ENCODE measurements at places on chromosomes 2 and 18. TPM values are rescaled to one million over a fixed set of nuclear protein-coding genes. Genes with fewer than 3 reads are reported as not detected.
A peak's percentile ranks its signal among the peaks of the same experiment; 100 is the strongest.

DNA sequence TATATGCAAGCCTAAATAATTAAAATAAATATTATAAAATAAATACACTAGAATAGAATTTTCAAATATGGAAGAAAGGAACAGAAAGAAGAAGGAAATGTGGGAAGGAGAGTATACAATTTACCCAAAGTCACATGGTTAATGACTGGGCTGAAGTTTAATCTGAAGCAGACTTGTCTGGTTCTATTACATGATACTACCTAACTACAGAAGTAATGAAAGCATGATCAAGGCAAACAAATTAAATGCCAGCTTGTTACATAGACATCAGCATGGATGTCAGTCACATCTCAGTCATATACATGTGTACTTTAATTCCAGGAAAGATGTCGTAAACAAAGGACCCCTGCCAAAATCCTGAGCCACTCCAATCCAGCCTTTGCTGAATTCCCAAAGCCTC lies 1060.8 kb downstream of the CNTNAP5 start:
- no peak for DNase-seq

GRCh38 chr2:240426845-240427721 lies 8.4 kb upstream of the GPC1 start:
- peak; percentile 34 for DNase-seq

TUBA4B gene
- total RNA-seq = not detected

GRCh38 chr2:128623776-128624761 lies 305.4 kb upstream of the HS6ST1 start:
- DNase-seq = peak; percentile 67
